ENCODE measurements at places on chromosomes 4 and X.

- no peak for DNase-seq
Observed at GRCh38 chrX:10047133-10047532, 80.0 kb downstream of the CLDN34 start.

- DNase-seq: peak; percentile 58
Observed at GRCh38 chr4:140071806-140072205, 82.2 kb downstream of the MAML3 start.

DNA sequence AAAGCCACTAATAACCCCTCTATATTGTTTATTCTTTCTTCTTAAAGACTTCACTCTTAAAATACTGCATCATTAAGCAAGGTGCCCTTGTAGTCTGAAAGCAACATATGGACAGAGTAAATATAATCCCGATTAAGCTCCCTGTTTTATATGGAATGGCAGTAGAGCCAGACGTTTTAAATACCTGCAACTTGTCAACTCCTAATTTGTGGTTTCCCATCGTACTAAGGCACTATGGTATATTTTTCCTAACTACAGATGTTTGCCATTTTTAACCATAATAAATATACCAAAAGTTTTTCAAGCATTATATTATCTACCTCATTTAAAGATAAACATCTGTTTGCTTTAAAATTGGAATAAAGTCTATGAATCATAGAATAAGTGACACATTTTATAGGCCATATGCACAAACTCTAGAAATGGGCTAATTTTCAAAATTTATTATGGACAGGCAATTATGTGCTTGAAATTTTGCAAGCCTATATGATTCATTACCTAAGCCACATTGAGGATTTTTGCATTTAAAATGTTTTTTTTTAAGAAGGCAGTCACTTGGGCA lies 194.6 kb downstream of the FRMPD4 start:
- DNase-seq: peak; percentile 24

DNA sequence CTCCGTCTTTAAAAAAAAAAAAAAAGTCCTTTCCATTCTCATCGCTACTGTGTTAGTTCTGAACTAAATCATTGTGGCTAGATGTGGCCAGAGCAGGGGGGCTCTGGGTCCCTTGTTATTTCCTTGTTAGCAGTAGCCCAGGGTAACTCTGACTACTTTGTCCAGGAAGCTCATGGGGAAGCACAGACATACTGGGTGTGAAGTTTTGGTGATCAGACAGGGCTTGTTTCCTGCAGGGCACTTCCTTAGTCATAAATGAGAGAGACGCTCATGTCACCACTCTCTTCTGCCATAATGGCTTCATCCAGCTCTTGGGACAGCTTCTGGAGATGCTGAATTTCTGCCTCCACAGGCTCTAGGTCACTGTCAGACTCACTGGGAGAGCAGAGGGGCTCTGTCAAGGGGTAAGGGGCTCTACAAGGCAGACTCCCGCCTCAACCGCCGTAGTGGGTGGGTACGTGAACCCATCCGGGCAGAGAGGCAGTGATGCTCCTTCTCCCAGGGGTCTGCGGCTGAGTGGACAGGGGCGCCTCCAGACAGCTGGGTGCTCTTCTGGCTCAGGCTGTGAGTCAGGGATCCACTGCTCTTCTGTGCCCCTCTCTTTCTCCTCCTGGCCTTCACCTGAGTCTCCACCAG lies 12.9 kb downstream of the STIM2 start:
- DNase-seq: no peak

DNA sequence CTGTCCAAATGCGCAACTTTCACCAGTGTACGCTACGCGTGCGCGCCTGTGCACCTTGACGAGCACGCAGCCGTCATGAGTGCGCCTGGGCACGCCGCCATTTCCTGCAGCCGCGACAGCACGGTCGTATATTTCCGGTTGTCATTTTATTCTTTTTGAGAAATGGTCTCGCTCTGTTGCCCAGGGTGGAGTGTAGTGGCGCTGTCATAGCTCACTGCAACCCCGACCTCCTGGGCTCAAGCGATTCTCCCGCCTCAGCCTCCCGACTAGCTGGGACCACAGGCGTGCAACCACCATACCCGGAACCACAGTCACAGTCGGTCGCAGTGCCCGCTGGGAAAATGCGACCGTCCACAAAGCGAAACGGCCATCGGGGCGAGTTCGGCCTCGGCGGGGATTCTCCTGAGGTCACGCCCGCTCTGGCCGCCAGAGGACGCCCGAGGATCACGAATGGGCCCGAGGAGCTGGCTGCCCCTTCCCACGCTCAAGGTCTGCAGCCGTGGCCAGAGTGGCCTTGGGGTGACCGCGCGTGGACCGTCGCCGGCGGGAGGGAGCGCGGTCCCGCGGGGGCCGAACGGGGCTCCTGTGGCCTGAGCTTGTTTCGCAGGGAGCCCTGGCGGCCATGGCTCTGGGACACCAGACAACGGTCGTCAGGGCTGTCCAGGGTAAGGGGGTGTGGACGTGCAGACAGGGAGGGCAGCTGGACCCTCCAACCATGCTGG lies 23.7 kb upstream of the PNMA3 start:
- peak; percentile 14 for DNase-seq

DNA sequence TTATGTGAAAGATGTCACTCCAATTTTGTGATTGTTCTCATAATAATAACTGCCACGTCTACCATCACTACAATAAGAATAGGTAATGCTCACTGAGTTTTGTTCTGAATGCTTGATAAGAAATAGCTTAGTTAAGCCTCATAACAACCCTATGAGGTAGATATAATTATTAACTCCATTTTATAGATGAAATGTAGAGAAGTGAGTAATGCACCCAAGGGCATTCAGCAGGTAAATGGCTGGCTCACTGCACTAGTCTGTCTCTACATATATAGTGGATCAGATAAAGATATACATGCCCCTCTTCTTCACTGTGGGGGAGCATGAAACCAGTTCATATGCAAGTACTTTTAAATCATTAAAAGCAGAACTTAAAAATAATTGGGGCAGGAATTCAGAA lies 65.8 kb upstream of the SLC4A4 start:
- no peak for DNase-seq

- no peak for DNase-seq
Observed at GRCh38 chr4:57249083-57249482, 138.9 kb upstream of the IGFBP7 start.

GRCh38 chr4:111228874-111229273 lies 606.0 kb upstream of the PITX2 start:
- DNase-seq: no peak

All from GM04504 (cell line).